ENCODE measurements at places on chromosomes 12 and 14.

DNA sequence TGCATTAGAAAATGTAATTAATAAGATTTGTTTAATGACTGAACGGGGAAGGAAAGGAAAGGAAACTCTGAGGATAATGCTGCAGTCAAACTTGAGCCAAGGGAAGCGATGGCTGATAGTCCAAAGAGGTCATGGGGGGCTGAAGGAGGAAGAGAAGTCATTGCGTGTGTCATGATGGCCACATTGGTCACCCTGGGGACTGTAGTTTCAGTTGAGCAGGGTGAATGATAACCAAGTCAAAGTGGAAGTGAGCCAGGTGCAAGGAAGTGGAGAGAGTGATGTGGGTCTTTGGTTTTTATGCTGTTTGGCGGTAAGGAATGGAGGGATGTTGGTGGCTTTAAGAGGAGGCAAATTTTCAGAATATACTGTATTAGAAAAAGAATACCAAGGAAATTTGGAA is 21.6 kb downstream of the C12orf75 start:
- DNase-seq = peak; percentile 60

- DNase-seq = no peak
These were observed 89.1 kb upstream of the STAC3 start for GRCh38 chr12:57340104-57340503.

DNA sequence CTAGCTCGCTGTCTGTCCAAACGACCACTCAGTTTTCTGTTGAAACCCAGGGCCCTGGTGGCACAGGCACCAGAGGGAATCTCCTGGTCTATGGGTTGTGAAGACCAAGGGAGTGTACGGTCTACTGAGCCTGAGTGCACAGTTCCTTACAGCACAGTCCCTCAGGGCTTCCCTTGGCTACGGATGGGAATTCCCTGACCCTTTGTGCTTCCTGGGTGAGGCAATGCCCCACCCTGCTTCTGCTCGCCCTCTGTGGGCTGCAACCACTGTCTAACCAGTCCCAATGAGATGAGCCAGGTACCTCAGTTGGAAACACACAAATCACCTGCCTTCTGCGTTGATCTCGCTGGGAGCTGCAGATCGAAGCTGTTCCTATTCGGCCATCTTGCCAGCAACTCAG is 22.6 kb downstream of the GPHN start:
- DNase-seq = no peak

GRCh38 chr14:35678403-35679028 is 130.6 kb downstream of the RALGAPA1 start:
- no peak for DNase-seq

GRCh38 chr12:34403706-34404376 is 381.5 kb downstream of the ALG10 start:
- DNase-seq = peak; percentile 1

DNA sequence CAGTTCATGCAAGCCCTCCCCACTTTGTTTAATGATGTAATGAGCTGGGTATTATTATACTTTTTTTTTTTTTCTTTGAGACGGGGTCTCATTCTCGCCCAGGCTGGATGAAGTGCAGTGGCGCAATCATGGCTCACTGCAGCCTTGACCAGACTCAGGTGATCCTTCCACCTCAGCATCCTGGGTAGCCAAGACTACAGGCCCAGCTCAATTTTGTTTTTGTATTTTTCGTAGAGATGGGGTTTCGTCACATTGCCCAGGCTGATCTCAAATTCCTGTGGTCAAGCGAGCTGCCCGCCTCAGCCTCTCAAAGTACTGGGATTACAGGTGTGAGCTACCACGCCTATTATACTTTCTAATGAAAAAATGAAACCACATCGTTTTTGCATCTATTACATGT is 4.5 kb upstream of the DCAF11 start:
- no peak for DNase-seq

GRCh38 chr12:52209321-52209720 is 17.5 kb upstream of the KRT80 start:
- peak; percentile 12 for DNase-seq

DNA sequence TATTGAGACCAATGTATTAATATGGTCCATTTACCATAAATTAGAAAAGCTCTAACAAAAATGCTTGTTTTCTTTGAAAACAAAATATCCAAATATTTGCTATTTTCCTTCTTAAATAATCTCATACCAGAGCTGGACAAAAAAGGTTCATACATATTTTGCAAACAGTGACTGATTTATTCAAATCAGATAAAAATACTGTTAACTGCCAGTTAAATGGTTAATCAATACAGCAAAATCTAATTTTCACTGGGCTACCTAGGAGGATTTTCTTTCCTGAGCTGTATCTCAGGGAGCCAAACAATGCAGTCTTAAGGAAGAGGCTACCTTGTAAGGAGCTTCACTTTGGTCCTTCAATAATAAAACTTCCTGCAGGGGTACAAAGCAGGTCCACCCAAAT is 2.0 kb downstream of the FERMT2 start:
- DNase-seq = no peak

DNA sequence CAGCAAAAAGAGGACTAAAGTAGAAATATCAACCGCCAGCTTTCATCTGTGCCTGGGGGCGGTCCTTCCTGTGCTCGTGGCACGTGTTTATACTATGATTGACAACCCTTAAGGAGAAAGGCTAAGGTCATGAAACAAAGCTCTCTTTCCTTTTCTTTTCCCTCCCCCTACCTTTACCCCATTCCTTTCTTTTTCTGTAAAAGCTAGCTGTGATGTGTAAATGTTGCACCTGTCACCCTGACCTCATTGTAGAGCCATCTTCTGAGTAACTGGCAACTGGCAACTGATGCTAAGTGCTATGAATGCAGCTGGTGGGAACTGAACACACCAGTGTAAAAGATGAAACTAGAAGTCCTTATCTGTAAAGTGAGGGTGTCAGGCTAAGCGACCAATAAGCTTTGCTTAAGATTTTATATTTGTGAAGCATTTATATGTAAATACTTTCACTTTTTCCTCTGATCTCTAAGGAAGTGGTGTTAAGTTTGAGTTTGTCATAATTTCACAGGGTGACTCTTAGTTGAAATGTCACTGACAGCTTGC is 102.8 kb upstream of the BCAT1 start:
- DNase-seq = peak; percentile 50

GRCh38 chr14:59037086-59037485 is 151.4 kb upstream of the DAAM1 start:
- no peak for DNase-seq

DNA sequence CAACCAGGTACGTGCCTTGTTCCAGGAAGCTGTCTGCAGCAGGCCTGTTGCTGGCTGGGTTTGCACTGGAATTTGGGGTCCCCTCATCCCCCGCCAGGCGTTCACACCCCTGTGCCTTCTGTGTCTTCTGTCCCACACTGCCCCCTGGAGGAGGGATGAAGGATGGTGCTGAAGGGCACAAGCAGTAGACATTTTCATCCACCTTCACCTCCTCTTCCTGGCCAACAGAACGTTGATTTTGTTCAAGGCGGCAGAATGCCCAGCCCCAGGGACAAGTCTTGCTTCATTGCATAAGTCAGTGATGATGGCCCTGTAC is 122.1 kb downstream of the CALM1 start:
- peak; percentile 72 for DNase-seq

DNA sequence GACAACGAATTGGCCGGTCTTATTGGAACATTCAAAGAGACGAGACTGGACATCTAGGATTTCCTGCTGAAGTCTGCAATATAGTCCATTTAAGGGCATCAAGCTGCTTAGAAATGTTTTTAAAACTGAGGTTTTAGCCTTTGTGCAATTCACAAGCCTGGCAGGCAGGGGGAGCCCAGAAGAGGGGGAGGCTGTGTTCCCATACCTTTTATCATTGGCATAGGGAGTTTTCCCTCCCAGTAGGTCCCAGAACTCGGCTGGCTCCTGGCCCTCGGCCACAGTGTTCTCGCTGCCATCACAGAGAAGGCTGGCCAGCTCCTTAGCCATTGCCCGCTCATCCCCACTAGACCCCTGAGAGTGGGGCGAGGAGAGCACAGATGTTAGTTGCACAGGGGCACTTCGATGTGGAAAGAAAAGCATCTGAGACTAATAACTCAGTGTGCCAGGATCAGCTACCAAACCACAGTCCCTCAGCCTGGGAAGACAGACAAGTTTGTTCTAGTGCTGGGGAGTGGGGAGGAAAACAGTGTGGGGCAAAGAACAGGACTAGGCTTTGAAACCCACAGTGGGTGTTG is 15.1 kb downstream of the AVIL start:
- peak; percentile 54 for DNase-seq

GRCh38 chr14:91363776-91364523 is 53.7 kb downstream of the CCDC88C start:
- peak; percentile 82 for DNase-seq

DNA sequence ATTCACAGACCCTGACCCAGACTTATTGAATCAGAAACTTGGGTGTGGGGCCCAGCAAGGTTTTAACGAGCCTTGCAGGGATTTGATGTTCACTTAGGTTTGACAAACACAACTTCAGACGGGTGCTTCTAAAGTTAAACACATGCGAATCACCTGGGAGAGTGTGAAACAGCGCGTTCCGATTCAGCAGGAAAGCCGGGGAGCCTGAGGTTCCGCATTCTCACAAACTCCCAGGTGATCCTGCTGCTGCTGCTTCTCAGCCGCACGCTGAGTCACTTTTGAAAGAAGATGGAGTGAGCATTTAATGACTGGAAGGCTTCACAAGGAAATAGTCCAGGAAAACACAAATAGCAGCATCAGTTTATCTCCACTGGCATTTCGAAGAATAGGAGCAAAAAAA is 44.2 kb upstream of the DDX11 start:
- no peak for DNase-seq

- DNase-seq = no peak
These were observed 78.8 kb downstream of the DUSP6 start for GRCh38 chr12:89273525-89273924.

DNA sequence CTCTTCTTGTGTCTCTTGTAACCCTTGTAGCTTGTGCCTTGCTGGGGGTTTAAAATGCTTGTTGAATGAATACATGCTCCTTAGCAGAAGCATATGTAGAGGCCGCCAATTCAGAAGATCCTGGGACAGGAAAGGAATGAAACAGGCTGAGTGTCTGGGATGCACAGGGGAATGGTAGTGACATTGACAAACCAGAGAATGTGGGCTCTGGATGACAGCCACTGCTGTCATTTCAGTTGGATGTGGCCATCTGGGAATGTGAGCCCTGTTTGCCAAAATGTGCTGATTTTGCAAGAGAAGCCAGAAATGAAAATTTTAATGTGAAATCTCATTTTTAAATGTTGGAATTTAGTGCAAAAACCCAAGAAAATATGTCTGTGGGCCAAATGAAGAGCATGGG is 136.8 kb downstream of the DACT1 start:
- DNase-seq = no peak

- no peak for DNase-seq
These were observed 64.3 kb upstream of the DIO3 start for GRCh38 chr14:101496776-101497683.

- DNase-seq = no peak
These were observed 927.1 kb downstream of the VRK1 start for GRCh38 chr14:97724265-97724731.

- DNase-seq = no peak
These were observed 138.6 kb downstream of the EPS8 start for GRCh38 chr12:15650399-15651128.

DNA sequence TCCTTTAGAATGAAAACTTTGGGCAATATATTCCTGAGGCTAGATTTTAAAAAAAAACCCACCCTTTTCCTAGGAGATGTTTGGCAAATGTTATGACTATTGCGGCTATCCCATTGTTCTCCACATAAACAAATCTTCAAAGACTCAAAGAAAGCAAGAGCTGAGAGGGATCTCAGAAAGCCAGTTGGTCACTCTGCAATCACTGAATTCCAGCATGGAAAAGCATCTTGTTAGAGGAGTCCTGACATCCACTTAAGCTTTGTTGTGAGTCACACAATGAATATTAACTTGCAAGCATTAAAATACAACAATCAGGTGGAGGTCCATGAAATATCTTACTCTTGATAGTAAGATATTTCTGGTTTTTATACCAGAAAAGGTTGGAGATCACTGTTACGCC is 11.0 kb upstream of the PTPRB start:
- no peak for DNase-seq

DNA sequence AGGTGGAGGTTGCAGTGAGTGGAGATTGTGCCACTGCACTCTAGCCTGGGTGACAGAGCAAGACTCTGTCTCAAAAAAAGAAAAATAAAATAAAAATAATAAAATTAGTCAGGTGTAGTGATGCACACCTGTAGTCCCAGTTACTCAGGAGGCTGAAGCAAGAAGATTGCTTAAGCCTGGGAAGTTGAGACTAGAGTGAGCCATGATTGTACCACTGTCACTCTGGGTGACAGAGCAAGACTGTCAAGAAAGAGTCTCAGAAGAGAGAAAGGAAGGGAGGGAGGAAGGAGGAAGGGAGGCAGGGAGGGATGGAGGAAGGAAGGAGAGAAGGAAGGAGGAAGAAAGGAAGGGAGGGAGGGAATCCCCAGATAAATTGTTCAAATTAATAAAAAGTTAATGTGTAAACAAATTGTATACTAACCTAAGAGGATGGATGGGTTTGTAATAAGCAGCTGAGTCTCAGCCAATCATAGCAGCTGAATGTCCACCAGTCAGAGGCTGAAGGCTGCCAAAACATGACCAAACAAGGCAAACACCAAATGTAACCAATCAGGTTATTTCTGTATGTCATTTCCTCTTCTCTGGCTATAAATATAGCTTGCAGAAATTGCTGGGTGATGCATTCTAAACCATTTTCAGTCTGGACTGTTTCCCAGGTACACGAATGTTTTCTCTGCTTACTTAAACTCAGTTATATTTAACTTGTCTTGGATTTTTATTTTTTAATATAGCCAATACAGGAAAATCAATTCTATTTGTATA is 6.1 kb upstream of the CDCA4 start:
- DNase-seq = no peak

GRCh38 chr14:69288956-69289705 is 29.2 kb downstream of the GALNT16 start:
- DNase-seq = no peak

DNA sequence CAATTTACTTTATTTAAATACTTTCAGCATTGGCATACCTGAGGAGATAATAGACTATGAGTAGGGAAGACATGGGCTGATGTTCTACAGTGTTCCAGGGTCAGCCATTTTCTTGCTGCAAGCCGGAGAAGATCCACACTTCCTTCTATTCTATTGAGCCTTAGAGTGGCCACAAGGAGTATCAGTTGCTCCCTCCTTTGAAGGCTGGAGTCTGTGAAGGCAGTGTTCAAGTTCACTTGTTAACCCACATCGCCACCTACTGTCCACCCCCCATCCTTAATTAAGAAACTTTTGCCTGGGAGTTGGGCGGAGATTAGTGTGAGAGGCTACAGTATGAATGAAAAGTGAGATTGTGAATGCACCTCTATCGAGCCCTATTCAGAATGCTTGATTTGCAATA is 666.6 kb downstream of the NRXN3 start:
- peak; percentile 23 for DNase-seq
